T-helper 9 cell (primary cell): ENCODE measurements at places on chromosomes 11 and 22.

DNA sequence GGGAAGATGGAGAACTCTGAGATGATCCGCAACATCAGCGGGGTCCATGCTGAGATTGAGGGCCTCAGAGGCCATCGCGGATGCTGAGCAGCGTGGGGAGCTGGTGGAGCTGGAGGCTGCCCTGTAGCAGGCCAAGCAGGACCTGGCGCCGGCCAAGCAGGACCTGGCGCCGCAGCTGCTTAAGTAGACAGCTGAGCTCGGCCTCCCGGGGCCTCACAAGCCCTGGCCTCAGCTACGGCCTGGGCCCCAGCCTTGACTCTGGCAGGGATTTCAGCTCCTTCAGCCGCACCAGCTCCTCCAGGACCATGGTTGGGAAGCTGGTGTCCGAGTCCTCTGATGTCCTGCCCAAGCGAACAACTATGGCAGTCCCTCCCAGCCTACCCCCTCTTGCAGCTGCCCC lies 7.3 kb upstream of the RNASEH2C start:
- DNase-seq, result no peak

- no peak for DNase-seq
Observed at GRCh38 chr22:46072110-46072881, 78.0 kb upstream of the PPARA start.

DNA sequence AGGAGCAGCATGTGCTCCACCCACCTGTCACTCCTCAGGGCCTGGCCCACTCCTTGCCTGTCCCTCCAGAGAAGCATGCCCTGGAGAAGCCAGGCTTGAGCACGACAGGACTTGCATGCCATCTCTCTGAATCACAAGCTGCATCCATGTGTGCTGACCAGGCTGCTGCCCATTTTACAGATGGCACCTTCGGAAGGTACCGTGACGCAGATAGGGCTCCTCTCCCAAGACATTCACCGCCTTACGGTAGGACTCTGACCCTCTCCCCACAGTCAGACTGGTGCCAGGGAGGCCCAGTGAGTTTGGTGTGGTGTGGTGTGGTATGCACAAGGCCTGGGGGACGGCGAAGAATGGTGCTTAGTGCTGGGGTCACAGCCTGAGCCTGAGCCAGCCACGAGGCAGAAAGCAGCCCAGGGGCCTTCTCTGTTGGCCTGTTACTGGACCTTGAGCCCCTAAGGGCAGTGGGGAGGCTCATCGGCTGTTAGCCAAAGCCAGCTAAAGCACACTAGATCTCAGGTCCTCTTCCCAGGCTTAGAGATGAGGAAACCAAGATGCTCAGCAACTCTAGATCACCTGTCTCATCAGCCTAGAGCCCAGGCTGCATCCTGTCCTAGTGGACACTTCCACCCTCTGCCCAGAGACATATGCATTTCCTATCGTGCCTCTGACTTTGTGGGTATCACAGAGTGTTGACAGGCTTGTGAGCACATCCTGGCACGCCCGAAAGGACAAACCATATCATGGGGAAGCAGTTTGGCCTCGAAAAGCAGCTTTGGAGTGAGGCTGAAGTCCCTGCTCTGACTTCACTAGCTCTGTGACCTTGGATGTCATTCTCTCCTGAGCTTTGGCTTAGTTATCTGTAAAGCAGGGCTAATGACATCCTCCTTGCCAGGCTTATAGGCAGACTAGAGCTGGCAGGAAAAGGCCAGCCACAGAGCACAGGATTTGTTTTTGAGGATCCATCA lies 17.8 kb downstream of the CYB5R2 start:
- no peak for DNase-seq

DNA sequence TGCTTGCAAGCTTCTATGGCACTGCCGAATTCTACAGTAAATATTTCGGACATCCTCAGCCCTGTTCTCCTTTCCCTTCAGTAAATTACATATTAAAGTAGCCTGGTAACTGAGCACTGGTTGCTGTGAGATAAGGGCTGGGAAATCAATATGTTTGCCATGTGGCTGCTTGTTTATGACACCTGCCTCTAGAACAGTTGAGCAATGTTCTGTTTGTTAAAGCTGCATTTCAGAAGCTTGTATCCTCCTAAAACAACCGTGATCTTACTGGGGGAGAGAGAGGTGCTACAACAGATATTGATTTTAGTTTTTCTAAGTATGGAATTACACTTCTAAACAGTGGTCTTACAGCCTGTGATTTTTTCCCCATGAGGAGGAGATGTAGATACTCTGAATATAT lies 39.4 kb downstream of the ZBTB16 start:
- DNase-seq, result no peak

GRCh38 chr22:39959640-39960447 lies at the start of gene TMA7B:
TMA7B (plus strand) TSS chr22:39960397; CDS start chr22:39964375, 3,978 bp downstream.
- DNase-seq, result peak; percentile 19

DNA sequence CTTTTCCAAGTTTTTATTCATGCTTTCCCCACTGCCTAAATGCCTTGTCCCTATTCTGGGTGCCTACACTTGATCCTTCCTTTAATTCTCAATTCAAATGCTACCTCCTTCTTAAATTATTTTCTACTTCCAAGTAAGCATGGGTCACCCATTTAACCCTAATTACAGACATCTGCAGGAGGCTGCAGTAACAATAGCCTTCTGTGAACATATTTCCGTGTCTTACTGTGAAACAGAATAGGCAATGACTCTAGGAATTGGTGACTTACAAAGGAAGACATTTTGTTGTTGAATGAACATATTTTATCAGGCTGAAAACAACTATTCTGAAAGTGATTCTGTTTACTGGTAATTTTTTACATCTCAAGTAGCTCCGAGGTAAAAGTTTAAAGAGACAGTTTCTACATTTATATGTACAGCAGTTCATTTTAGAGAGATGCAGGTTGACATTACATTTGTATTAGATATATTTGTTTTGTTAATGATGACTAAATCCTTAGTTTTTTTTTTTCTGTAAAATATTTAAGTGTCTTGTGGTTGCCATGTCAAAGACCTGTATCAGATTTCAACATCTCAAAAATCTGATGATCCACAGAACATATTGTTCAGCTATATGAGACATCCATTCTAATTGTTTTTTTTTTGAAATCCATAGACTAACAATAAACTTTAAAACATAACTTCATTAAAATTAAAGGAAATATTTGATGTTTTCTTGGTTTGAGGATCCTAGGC lies 316.8 kb downstream of the CASP12 start:
- no peak for DNase-seq

DNA sequence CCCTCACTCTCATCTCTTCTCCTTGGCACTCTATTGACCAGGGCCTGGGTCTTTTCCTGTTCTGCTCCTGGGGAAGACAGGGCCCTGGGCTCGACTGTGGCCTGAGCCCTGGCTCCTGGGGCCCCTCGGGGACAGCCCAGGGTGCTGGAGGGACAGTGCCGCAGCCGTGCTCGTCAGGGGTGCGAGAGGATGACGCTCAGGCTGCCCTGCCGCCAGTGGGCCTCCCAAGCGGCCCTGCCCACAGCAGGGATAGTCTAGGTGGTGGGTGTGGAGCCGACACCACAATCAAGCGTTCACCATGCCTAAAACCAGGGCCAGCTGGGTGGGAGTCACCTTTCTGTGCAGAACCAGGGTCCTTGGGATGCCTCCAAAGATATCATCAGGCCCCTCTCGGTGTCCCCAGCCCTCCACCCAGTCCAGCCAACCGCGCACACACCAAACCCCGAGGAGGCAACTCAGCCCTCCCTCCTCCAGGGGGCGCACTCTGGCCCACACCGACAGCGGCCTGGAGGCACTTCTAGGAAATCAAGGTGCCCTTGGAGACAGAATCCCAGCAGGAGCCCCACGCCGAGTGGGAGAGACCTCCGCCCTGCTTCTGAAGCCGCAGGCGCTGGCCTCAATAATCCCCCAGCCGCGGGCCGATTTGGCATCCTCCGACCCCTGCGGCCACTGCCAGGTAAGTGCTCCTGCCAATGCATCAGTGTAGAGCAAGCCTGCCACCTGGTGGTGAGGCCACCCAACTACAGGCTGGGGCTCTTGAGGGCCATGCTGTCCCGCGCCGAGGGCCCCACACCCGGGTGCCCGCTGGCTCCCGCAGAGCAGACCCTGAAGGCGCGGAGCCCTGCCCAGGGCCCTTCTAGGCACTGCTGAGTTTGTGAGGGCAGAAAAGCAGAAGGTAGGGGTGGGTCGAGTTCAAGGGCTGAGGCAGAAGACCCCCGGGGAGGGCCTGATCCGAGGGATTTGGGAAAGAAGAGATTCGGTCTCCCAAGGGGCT lies 496.4 kb downstream of the BUD13 start:
- DNase-seq, result peak; percentile 51

- no peak for DNase-seq
Observed at GRCh38 chr22:19851291-19852176, 3.1 kb downstream of the GNB1L start.

DNA sequence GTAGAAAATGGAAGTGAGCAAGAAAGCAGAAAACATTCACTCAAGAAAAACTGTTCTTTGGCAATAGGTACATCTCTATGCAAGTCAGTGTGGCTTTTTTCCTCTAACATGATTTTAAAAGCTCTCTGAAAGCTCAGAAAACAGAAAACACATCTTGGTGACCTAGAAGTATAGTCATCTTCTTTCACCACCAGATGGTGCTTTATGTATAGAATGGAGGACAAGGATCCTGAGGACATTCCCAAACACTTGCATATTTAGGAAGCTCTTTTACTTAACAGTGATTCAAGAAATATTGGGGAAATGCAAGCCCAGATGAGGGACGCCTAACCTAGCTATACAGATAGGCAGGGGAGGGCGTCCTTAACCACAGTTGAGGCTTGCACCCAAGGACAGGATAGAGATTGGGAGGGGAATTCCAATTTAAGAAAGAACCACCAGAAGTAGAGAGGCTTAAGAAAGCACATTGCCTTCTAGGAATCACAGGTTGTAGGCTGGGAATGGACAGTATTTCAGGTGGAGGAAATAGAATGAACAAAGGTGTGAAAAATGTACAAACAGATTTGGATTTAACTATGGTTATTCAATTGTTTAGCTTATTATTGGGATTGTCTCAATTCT lies 13.8 kb upstream of the CCDC81 start:
- no peak for DNase-seq

DNA sequence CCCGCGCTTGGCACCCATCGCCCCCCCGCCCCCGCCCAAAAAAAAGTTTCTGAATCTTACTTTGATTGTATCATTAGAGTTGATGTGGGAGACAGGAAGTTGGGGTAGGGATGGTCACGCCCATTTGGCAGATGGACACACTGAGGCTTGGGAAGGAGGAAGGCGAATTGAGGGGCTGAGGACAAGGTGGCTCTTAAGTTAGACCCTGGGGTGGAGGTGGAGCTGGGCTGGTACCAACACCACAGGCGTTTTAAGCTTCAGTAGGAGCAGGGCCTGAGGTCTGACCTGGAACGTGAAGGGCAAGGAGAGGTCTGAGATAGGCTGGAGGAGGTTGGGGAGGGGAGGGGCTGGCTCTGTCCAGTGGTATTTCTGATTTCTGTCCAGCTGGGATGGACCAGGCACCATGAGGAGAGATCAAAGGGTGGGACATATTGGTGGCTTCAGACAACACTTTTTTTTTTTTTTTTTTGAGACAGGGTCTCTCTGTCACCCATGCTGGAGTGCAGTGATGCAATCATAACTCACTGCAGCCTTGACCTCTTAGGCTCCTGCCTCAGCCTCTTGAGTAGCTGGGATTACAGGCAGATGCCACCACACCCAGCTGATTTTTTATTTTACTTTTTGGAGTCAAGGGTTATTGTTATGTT lies 799 bp upstream of the CDC42BPG start:
- DNase-seq, result no peak

DNA sequence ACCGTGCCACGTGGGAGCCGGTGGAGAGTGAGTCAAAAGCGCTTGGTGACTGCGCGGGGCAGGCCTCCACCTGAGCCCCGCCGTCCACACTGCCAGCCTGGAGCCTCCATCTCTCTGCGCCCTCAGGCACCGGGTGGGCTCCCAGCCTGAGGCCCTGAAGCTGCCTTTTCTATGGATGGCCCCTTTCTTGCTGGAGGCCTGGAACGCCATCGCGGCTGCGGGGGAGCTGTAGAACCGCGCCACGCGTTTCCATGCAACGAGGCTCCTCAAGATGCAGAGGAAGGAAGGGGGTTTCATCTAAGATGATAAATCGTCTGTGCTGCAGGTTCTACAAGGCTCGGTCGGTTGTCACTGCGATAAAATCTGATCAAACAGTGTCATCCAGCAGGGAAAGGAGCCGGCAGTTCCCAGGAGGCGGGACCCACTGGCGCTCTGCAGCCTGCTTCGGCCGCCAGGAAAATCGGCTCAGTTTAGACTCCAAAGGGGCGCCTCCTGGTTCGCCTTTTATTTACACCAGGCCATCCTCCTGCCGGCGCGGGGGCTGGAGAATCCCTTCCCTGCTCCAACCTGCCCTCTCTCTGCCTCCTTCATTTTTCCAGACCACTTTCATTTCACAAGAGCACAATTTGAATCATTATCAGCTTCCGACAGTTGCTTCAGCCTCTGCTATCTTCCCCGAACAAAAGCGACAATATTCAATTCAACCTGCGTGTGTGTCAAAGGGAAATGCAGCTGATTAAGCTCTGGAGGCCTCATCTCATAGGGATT lies 624.4 kb downstream of the BRD1 start:
- DNase-seq, result no peak

DNA sequence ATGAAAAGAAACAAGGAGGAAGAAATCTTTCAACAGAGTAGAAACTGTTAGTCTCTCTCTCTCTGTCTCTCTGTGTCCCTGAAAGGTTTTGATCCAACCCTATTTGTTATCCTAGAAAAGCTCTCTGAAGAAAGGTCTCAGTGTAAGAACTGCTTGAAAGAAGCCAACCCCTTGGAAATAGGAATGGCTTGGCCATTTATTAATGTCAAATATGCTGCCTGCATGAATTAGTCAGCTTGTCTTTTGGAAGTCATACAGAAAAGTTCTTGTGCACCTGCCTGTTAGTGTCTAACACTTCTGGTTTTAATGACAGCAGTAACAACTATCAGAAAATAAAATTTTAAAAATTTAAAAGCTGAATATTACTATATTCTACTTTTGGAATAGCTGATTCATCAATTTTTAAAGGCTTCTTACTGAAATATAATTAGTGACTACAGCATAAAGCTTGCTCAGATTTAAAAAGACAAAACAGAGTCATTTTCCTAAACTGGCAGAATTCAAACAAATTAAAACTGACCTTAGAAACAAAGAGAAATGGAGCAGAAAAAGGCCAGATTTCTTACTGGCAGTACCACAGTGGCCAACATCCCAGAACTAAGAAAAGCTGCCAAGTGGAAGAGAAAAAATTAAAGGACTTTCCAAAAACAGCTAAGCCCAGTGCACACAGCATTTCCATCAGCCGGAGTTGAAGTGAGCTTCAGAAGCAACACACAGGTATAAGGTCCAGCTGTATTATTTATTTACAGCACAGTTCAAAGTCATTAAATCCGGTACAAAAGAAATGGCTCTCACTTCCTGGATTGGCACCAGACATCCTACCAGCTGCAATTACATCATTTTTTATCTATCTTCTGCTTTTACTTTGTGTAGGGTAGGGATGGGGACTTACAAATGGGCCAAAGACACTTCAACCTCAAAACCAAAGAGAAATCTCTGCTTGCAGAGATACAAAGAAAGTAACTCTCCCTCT lies 76.3 kb downstream of the PRCP start:
- DNase-seq, result no peak

GRCh38 chr11:104005234-104005855 lies 31.1 kb upstream of the DDI1 start:
- DNase-seq, result no peak

- no peak for DNase-seq
Observed at GRCh38 chr11:119044708-119045107, 12.3 kb downstream of the HYOU1 start.
